H4 (cell line): ENCODE measurements at places on chromosomes 5 and 9. TPM values are rescaled to one million over a fixed set of nuclear protein-coding genes. Genes with fewer than 3 reads are reported as not detected.
A peak's percentile ranks its signal among the peaks of the same experiment; 100 is the strongest.

GRCh38 chr5:57676222-57677098 lies 193.8 kb upstream of the ACTBL2 start:
- no peak for DNase-seq

DNA sequence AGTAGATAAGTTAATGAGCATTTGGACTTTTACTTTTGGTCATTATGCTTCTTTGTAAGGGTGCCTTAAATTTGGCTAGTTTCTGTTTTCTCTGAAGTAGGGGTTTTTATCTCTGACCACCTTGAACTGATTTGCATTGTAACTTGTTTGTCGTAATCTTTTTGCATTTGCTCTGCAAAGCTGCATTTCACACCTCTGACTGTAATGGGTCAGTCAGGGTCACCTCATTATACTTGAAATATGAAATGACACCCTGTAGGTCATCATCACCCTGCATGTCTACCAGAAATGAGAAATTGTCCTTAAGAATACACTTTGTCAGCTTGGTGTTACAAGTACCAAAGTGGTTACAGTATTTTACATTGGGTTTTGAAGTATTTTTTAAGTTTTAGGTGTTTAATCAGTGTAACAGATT lies 74.0 kb downstream of the KCNN2 start:
- no peak for DNase-seq

- DNase-seq = peak; percentile 46
These were observed 128.3 kb upstream of the CCNH start for GRCh38 chr5:87541033-87541432.

KIF2A gene
- 26.4 and 41.3 TPM in 2 replicates for total RNA-seq

GABRP gene
- total RNA-seq = not detected in 2 replicates

DNA sequence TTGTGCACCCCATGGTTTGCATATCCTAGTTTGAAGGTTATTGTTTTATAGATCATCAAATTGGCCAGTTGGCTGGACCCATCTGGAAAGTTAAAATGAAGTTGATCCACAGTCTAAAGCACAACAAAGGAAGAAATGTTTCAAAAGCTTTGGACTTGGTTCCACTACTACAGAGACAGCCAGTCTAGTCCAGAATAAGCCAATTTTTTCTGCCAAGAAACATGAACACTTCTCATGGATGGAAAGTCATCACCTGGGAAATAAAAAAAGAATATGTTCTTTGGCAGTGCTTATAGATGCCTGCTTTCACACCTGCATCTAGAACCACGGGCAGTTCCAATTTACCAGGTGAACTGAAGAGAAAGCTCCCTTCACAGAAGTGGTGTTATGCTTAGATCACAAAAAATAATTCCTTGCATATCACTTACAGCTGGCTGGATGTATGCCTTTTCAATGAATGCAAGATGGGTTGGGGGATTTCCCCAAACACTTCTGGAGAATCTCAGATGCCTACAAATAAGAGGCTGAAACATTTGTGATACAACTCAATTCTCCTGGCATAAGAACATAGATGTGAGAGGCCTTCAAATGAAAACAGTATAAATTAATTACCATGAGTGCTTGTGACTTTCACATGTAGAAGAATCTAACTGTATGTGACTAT lies 26.9 kb downstream of the C9 start:
- no peak for DNase-seq

- no peak for DNase-seq
These were observed 141.9 kb upstream of the ANKRD55 start for GRCh38 chr5:56375011-56375410.

GRCh38 chr9:15306068-15306756 lies 804 bp downstream of the TTC39B start:
- peak; percentile 21 for DNase-seq

DNA sequence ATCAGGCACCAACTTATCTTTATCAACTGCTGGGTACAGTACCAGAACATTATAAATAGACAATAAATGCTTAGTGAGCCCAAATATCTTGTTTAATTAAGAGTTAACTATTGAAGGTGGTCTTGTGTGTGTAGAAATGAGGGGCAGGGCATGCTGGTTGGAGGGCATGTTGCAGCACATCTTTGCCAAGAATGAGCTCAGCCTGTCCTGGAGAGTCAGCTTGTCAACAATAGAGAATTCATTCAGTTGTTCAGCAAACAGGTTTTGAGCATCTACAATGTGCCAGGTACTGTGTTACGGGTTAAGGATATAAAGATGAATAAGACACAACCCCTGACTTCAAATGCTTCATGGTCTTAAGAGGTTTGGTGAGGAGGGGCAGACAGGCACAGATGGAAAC lies 19.2 kb upstream of the F2RL1 start:
- no peak for DNase-seq

- DNase-seq = peak; percentile 35
These were observed 118.4 kb upstream of the PRSS3 start for GRCh38 chr9:33676746-33677505.

- DNase-seq = no peak
These were observed 53.9 kb upstream of the RIC1 start for GRCh38 chr9:5575000-5575399.

GRCh38 chr9:135442075-135442474 lies 37.5 kb upstream of the PPP1R26 start:
- DNase-seq = no peak

GPR150 gene
- not detected in 2 replicates for total RNA-seq

GRCh38 chr5:165757791-165758190 lies 2252.4 kb downstream of the MAT2B start:
- DNase-seq = no peak

DNA sequence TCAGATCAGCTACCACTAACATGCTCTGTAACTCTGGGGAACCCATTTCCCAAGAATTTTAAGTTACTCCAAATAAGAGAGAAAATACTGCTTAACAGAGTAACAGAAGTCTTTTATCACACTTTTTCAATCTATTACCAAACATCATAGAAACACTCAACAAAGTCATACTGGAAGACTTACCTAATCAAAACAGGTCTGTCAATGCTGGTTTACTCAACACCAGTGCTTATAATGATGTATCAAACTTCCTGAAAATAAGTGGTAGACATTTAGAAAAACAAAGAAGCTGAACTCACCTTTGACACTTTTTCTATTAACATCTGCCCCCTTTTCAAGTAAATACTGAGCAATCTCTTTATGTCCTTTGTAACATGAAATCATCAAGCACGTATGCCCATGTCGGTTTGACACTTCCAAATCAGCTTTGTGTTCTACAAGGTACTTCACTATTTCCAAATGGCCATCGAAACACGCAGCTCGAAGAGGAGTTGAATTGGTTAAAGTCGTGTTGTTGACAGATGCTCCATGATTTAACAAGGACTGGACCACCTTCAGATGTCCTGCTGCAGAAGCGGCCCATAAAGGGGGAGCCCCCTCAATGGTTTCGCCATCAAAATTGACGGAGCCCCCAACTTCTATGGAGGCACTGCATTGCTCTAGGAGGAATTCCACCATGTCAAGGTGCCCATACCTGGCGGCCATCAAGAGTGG lies 1.8 kb downstream of the FEM1C start:
- no peak for DNase-seq

DNA sequence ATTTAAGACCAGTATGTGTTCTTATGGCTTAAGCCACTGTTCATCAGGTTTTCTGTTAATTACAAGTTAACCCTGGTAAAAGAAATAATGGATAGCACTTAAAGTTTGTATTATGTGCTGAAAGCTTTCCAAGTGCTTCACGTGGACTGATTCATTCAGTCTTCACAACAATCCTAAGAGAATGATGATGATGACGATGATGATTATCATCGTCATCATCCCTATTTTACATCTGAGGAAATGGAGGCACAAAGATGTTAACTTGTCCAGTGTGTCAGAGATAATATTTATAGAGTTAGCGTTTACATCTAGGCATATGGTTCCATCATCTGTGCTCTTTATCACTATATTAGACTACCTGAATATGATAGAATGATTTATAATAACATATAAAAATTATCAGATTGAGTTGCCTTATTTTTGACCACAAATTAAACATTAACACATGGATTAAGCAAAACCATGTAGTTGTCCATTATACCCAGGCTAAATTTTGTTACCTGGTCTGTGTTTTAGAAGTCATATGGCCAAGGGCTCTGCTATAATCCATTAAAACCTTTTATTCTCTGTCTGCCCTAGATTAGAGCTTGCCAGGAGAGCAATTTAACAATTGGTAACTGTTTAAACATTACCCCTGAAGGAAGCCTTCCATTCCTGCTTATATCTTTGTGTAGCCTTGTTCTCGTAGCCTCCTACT lies 102.3 kb upstream of the MAP3K1 start:
- no peak for DNase-seq

PCDHA2 gene
- 0.72 and 0.82 TPM in 2 replicates for total RNA-seq

GRCh38 chr5:153938191-153938842 lies 100.4 kb downstream of the FAM114A2 start:
- no peak for DNase-seq

- no peak for DNase-seq
These were observed 5.3 kb downstream of the RALGDS start for GRCh38 chr9:133115604-133116345.

DNA sequence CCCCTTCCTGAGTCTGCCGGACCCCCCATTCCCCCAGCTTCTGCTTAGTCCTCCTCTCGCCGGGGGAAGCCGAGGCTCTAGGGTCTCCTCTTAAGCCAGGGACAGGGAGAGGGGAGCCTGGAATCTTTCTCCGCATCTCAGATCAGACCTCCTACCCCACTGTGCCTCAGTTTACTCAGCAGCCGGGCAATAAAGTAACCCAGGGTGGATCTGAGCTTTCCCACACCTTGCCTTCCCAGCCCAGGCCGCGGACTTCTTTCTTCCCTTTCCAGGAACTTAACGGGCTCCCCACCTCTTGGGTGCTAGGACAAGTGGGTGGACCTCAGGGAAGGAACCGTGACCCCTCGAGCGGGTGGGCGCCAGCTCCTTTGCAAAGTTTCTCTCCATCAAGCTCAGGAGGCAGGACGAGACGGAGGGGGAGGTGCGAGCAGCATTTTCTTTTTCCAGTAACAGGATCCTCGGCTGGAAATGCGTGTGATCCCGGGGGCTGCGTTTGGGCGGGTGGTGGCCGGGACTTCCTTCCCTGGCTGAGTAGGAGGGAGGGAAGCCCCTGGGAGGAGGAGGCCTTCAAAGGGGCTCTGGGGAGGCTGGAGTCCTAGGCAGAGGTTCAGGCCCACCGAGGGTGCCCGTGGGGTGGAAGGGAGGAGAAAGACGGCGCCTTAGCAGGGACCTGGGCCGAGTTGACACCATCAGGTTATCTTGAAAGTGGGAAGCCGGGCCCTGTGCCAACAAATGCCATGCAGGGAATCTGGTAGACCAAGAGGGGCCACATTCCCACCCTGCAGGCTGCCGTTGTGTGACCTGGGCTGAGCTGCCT lies 795 bp downstream of the DAB2IP start:
- DNase-seq = no peak
